ENCODE measurements at places on chromosomes 12 and 14.

GRCh38 chr14:59845245-59845644 lies 25.3 kb downstream of the RTN1 start:
- DNase-seq: no peak

GRCh38 chr12:109963743-109964429 lies 32.3 kb downstream of the GIT2 start:
- DNase-seq: no peak

DNA sequence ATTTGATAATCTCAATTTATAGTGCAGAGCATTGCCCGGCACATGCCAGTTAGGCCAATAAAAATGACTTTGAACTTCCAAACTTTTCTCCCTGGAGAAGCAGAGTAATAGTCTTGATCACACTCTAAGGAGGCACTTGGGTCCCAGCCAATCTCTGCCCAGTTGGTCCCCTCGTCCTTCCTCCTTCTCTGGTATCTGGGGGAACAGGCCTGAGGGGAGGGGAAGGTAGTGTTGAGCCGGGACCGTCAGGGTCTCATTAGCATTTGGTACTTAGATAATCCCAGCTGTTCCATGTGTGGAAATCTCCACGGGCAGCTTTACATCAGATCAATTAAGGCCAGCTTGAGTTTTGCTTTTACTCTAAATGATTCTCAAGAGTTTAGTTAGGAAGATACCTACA lies 70.1 kb downstream of the ZNF641 start:
- DNase-seq: no peak

GRCh38 chr12:46354111-46354801 lies 18.3 kb downstream of the SLC38A2 start:
- no peak for DNase-seq

DNA sequence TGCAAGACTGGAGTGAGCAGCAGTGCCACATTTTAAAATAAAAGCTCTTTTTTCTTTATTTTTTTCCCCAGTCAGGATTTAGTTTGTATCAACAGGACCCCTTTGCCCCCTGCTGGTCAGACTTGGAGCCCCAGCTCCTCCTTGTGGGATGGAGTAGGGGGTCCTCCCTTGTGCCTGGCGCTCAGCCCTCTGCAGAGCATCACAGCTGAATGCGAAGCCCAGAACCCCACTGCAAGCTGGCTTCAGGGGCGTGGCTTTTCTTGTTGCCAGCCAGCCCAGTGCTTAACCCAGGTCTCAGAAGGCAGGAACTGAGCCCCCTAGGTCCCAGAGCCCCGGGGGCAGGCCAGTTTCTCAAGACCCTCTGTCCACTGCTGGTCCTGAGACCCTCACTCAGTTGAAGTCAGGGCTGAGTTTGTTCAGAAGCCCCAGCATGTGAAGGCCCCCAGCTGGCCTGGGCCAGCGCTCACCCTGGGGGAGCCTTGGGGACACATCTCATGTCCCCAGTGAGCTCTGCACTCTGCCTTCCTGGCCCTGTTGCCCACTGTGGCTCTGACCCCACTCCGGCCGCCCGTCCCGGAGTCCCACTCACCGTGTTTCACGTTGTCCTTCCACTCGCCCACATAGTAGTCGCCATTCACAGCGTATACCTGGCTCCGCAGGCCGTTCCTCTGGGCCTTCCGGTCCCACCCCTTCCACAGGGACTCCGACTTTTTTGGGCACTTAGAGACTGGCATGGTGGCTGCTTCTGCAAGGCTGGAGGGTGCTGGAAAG lies 519 bp downstream of the MORN3 start:
- DNase-seq: peak; percentile 75

All from kidney (tissue), 22 donors.